ENCODE measurements at places on chromosomes 12 and 14.

DNA sequence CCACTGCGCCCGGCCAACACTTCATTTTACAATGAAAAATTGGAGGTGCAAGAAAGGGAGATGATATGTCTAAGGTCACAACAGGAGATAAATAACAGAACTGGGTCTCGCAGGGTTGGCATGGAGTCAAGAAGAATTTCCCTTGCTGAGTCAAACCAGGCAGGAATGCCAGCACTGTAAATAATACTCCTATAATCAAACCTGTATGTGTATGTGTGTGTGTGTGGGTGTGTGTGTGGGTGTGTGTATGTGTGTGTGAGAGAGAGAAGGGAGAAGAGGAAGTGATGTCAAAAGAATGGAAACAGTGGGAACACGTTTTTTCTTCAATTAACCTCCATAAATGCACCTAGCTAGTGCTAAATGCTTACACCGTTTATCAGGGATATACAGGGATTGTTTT, 70.4 kb downstream of the TMEM116 start:
- no peak for DNase-seq

DNA sequence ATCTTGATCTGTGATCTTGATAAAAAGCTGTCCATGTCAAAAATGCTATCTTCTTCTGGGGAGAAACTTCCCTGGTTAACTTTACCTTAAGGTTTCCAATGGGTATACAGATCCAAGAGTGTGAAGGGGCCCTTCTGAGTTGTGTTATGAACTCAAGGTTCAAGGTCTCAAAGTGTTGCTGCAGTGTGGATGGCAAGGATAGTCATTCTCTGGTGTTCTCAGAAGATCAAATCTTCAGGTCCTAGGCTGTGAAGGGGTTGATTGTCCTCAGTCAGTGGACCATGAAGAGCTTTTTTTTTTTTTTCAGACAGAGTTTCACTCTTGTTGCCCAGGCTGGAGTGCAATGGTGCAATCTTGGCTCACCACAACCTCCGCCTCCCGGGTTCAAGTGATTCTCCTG, 114.4 kb downstream of the SPTSSA start:
- no peak for DNase-seq

- DNase-seq: no peak
Measured at GRCh38 chr12:80044694-80045046, 54.7 kb upstream of the OTOGL start.

- DNase-seq: no peak
Measured at GRCh38 chr14:85546390-85546789, 16.4 kb downstream of the FLRT2 start.

GRCh38 chr12:63206494-63206893, 55.5 kb upstream of the AVPR1A start:
- no peak for DNase-seq
